ENCODE measurements at places on chromosomes 12 and 14.

- no peak for DNase-seq
These were observed 27.3 kb downstream of the LLPH start for GRCh38 chr12:66103016-66103913.

- DNase-seq: no peak
These were observed 199.8 kb upstream of the RBM19 start for GRCh38 chr12:114165921-114166320.

DNA sequence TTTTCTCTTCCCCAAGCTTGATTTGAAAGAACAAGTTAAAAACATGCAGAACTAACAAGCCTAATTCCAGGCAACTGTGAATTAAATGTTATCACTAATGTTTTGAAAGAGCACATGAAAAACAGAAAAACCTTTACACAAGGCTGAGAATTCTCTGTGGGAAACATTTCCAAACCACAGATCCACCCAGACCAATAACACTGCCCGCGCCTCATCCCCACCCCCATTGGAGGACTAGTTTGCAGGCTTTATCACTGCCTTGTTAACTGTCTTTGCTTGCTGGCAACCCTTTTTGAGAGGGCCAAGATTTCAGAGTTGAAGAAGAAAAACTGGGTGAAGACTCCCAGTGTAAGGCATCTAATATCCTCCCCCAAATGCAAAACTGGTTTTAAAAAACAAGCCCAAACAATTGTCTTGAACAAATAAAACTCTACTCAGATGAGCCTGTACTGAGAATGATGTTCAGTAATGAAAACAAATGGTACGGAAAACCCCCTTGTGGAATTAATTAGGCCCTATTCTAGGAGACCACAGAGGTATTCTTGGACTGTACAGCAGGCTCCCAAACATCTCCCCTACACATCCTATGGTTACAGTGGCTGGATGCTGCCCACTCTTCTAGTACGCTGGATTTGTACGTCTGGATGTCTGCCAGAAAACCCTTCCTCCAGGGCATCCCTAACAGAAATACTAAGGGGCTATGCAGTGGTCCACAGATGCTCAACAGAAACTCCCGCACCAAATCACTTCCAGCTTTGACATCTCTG is 5.8 kb downstream of the MAX start:
- DNase-seq: no peak

DNA sequence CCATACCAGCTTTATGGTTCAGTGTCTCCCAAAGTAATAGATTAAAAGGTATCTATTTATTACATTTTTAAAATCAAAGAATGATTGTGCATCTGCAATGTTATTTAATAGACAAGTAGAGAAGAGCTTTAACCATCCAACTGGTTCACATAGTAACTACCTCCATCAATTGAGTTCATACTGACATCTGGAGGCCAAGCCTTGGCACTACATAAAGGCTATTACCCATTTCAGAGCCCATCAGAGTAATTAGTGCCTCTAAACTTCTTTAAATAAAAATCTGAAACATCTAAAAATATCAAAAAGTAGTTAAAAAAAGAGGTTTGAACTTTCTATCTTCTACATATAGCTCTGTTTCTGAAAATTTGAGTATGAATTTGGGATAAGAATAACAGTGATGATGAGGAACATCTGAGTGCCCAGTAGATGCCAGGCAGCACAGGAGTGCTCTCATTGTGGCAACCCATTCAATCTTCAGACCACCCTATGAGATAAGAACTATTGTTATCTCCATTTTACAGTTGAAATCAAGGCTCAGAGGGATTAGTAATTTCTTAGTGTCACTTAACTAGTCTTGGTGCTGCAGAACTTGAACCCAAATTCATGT is 132.9 kb upstream of the DAAM1 start:
- no peak for DNase-seq

- DNase-seq: no peak
These were observed 757 bp downstream of the SLC25A3 start for GRCh38 chr12:98594050-98594835.

- DNase-seq: no peak
These were observed 6.9 kb upstream of the CREBL2 start for GRCh38 chr12:12604740-12605139.

DNA sequence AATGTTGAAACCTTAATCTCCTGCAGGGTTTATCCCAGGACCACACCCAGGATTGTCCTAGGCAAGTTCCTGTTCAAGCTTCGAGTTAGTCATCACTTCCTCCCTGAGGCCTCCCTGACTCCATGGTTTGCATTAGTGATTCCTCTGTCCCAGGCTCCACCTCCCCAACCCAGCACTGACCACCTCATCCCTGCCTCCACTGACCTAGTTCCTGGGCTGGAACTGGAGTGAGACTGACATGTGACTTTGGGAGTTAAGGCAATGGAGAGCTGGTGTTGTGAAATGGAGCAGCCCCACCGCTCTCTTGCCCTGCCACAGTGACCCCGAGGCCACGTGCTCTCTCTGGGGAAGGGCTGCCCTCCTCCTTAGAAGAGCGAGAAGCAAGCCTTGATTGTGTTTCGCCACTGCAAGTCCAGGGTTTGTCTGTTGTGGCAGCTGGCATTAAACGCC is 15.8 kb upstream of the DTX1 start:
- no peak for DNase-seq

GRCh38 chr12:108678104-108678730 is 44.5 kb upstream of the SELPLG start:
- DNase-seq: no peak

DNA sequence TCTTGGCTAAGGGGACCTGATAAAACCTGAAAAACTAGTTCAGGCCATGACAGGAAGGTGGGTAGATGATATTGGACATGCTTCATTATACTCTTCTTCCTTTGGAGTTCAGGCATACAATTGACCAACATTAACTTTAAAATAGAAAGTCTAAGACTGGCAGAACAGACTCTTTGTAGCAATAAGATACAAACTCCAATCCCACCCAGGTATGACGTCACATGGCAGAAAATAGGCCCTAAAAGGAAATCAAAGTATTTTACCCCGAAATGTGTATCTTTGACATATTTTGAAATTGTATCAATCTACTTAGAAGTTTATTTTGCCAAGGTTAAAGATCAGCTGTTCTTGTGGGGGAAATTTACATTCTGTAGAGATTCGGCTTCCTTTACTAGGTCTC is 198.1 kb upstream of the LRIG3 start:
- DNase-seq: no peak

- DNase-seq: no peak
These were observed 40.6 kb downstream of the C12orf42 start for GRCh38 chr12:103455020-103455763.

DNA sequence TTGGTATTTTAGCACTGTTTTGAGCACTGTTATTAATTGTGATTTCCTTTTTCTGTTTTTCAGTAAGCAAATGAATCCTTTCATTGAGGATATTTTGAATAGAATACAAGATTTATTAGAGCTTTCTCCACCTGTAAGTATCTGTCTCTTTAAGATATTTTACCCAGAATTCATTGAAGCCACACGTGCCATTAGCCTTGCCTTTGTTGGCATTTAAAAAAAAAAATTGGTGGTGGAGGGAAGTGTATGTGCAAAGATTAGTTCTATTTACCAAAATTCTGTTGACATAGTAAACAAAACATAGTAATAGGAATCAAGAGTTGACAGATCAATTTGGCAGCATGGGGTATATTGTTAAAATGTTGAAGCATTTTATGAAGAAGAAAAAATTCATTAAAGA is 23.8 kb downstream of the XPOT start:
- no peak for DNase-seq

GRCh38 chr14:102654298-102654697 is 61.8 kb downstream of the RCOR1 start:
- no peak for DNase-seq

DNA sequence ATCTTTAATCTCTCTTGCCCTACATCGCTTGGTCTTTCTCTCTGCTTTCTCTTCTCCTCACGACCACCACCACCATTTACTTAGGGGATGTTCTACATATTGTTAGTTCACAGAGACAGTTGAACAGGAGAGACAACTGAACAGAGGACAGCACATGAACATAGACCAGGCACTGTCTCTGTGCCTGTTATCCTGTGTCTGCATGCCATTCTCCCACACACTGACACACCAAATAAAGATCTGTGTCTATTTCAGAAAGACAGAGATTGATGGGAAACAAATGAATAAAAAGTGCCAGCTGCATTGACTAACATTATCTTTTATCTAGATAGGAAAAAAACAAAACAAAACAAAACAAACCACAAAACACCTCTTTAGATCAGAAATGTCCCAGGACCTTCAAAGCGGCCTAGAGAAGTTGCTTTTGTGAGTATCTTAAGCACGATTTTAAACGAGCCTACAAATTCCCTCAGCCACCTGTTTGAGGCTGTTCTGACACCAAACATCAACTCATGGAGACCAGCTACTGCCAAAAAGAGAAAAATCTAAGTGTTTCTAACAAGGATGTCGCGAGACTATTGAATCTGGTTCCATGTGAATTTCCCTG is 77.6 kb upstream of the PARP11 start:
- no peak for DNase-seq

DNA sequence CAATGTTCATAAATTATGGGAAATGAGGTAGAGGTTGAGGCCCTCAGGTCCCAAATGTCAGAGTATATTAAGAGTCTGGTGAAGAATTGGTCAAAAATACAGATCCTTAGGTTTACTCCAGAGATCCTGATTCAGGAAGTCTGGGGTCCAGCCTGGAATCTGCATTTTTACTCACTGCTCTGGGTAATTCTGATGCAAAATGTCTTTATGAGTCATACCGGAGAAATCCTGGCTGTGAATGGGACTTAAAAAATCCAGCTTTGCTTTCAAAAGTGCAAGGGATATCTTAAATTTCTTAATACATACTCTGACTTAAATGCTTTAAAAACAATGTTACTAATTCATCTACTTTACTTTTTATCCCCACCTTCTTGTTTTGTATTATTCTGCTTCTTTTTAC is 74.5 kb downstream of the FERMT2 start:
- no peak for DNase-seq

DNA sequence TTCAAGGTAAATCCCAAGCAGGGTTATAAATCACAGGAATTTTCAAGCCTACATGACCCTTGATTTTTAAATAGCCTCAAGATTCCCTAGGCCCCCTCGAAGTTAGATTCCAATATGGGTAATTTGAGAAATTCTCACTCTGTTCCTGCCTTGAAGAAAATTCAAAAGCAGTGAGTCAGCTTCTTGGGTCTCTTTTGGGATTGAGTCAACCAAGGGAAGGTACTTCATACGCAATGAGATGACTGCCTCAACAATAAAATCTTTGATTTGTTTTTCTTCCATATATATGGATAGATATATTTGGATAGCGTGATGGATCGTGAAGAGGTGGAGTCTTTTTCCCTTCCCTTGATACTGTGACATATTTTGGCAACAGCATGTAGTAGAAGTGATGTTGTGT is 180.4 kb upstream of the ATP2B1 start:
- no peak for DNase-seq

DNA sequence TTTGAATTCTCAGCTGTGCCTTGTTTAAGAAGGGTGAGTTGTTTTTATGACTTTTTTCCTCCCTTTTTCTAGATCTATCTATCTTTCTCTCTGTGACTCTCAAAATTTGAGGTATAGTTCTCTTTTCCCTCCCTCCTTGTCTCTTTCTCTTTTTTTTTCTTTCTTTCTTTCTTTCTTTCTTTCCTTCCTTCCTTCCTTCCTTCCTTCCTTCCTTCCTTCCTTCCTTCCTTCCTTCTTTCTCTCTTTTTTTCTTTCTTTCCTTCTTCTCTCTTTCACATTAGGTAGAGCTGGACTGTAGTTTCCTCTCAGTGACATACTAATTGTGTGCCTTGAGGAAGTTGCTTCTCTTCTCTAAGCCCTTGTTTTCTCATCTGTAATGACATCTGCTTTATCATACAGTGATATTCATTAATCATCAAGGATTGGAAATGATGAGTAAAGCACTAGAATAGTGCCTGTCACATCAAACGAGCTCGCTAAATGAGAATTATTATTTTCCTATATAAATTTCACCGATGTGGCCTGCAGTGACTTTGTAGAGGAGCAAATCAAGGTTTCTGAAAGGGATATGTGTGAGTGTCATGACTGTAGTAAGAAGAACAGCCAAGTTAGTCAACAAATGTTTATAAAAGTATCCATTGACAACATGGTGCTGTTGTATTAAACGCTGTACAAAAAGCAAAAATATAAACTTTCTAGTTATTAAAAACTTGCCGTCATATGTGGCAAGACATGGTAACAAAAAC is 78.9 kb upstream of the SLC38A2 start:
- no peak for DNase-seq

DNA sequence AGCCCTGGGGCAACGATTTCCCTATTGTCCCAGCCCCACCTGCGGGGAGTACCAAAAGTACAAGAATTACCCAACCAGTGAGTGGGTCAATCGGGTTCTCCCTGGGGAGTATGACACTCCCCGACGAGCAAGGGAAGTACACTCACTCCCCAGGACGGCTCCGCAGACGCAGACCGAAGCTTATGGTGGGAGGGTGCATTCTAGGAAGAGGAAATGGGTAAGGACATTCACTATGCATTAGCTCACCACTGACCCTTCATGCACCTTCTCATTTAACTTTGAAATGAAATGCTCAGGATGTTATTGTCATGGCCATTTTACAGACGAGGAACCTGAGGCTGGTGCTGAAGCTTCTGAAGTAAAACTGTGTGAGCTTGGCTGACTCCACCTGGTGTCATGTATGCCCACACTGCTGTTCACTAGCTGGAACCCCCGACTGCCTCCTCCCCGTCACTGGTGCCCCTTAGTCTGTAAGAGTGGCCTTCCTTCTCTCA is 45.8 kb upstream of the TMED10 start:
- DNase-seq: no peak

- DNase-seq: no peak
These were observed 279.0 kb downstream of the GRIN2B start for GRCh38 chr12:13702381-13702780.

GRCh38 chr14:34620839-34621238 is 9.1 kb downstream of the SNX6 start:
- no peak for DNase-seq

DNA sequence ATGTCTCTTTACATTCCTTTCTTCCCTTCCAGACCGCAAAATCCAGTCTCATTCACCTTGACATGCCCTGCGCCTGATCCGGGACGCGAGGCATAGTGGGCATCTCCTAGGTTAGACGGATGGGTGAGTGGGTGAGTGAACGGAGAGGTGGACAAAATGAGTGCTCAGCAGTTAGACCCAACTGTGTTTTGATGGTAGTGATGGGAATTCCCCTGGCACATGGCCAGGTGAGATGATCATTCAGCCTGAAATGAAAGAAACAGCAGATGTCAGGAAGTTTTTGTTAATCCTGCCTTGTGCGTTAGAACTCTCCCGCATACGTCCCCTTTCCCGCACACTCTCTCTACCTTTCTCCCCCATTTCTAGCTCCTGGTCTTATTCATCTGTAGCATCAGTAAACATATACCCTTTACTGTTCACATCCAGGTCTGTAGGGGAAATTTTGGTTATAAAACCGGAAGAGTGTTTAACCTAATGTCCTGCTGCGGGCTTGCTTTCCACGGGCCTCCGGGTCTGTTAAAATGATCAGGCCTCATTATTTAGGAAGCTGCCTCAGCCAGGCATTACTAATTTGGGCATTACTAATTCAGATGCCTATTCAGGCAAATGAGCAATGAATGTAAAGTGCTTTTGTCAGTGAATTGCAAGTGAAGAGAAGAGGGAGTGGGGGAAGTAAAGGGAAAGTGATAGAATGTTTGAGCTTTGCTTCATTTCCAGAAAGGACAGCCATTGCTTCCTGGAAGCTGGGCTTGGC is 172.8 kb downstream of the ETV6 start:
- no peak for DNase-seq

- no peak for DNase-seq
These were observed 602.8 kb downstream of the RPS29 start for GRCh38 chr14:48983351-48983888.
